ENCODE measurements at places on chromosomes 3 and 15.

DNA sequence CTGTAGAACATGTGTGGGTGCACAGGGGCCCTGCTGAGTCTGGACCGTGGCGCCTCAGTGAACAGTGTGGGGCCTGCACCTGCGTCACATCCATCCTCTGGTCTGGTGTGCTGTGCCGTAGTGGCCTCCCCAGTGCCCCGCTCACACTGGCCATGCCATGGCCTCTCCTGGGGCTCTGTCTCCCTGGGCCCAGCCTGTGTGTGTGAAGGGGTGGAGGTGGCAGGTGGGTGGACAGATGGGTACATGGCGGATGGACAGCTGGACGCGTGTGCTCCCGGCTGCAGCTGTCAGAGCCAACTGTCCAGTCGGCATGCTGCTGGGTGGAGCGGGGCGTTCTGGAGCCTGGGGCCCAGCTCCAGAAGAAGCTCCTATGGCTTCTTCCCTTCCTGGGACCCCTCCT lies 17.8 kb downstream of the PLXNA1 start:
- no peak for DNase-seq

DNA sequence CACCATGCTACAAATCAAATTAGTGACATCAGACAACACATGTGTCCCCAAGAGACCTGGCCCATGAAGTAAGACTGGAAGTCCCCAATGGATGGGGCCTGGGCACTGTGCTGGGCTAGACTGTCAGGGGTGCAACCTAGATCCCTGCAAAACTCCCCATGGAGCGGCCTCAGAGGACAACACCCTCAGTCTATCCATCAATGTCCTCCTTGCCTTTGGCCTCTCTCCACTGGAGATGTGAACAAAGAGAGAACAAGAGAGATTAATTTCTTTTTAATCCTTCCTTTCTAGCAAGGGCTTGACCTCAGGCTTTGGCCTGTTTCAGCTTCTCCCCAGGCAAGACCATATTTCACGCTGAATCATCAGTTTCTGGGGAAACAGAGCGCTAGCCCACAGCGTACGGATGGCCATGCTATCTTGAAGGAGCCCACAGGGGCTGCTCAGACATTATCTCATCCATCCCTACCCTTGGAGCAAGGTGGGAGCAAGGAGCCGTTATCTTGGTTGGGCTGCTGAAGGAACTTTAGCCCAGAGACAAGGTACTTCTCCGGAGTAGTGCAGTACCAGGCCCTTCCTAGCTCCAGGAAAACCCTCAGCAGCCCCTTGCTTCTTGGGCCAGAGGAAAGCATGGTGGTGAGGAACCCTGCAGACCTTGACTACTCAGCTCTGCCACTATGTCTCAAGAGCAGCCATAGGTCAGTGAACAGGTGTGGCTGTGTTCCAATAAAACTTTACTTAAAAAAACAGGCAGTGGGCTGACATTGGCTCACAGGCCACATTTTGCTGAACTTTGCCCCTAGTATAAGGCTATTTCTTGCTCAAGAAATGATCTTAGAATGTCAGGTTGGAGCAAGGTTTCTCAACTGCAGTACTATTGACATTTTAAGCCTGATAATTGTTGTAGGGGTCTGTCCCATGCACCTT lies 72.7 kb upstream of the WNT5A start:
- DNase-seq = no peak

- DNase-seq = no peak
Measured at GRCh38 chr15:41847981-41848380, 9.3 kb downstream of the PLA2G4B start.

DNA sequence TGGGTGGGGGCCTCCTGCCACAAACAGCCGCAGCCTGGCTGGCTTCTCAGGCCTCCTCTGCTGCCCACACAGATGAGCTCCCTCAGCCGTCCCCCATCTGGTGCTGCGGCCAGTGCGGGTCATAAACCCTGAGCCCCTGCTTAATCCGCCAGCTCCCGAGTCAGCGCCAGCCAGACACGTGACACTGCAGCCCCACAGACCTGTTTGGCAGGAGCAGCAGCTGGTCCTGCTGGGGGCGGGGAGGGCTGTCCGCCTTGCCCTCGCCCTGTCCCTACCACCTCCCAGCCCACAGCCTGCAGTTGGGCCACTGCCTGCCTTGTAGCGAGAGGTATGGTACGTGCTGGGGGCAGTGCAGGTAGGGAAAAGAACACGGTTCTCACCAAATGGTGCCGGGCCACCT lies 86.2 kb downstream of the IQSEC1 start:
- DNase-seq = no peak

GRCh38 chr3:120081719-120082118 lies 12.5 kb downstream of the GSK3B start:
- DNase-seq = no peak

- no peak for DNase-seq
Measured at GRCh38 chr3:172279191-172279640, 169.0 kb downstream of the GHSR start.

DNA sequence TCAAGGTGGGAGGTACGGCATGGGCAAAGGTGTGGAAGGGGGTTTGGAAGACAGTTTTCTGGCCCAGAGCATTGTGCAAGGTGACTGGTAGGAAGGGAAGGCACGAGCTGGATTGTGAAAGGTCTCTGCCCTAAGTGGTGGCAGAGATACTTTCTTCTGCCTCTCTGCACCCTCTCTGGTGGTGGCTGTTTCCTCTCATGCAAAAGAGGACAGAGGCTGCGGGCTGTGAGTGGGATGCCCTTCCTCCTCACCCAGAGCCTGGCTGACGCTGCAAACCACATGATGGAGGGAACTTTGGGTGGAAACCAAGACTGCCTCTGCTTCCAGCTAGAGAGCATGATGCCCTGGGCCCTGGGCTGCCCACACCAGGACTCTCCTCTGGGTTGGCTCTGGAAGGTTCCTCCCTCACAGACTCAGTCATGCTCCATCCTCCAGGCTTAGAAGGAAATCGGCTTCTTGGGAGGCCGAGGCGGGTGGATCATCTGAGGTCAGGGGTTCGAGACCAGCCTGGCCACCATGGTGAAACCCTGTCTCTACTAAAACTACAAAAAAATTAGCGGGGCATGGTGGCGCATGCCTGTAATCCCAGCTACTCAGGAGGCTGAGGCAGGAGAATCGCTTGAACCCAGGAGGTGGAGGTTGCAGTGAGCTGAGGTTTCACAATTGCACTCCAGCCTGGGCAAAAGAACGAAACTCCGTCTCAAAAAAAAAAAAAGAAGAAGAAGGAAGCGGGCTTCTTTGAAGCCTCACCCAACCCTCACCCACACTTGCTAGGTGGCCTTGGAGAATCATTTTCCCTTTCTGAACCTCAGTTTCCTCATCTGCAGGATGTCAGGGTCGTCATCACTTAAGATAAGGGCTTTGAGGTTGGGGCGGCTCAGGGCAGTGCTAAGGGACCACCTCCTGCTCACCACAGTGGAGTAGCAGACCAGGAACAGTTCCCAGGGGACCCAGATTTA lies 8.3 kb downstream of the PSTPIP1 start:
- peak; percentile 54 for DNase-seq

- DNase-seq = no peak
Measured at GRCh38 chr3:55075846-55076245, 148.0 kb upstream of the LRTM1 start.

DNA sequence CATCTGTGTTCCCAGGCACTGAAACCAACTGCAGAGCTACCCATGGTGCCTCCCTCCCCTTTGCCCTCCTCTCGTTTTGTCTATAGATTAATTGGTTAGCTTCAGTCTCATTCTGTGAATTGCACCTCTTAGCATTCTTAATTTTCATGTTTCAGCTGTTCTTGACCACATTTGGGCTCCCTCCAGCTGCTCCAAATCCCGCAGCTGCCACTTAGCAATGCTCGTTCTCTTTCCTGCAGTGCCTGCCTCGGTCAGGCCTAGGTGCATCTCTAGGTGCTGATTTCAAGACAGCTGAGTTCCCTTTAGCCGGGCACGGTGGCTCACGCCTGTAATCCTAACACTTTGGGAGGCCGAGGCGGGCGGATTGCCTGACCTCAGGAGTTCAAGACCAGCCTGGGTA lies 47.0 kb upstream of the SMAD3 start:
- DNase-seq = no peak

GRCh38 chr3:107690522-107691138 lies 167.9 kb downstream of the BBX start:
- peak; percentile 7 for DNase-seq

DNA sequence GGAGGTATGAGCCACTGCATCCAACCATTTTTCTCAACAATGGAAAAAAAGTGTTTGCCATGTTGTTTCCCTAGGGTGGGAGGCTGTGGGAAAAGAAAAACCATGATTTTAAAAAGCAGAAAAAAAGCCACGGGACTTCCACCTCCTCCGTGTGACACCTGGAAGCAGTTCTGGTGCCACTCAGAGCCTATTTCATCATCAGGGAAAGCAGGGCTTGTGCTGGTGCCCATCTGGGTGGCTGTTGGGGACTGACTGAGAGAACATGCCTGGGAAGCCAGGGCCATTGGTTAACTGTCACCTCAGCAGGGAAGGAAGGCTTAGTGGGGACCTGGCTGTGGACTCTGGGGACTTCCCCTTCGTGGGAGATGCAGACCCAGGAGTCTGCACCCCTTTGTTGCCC lies 7.3 kb downstream of the RNU5B-1 start:
- no peak for DNase-seq

DNA sequence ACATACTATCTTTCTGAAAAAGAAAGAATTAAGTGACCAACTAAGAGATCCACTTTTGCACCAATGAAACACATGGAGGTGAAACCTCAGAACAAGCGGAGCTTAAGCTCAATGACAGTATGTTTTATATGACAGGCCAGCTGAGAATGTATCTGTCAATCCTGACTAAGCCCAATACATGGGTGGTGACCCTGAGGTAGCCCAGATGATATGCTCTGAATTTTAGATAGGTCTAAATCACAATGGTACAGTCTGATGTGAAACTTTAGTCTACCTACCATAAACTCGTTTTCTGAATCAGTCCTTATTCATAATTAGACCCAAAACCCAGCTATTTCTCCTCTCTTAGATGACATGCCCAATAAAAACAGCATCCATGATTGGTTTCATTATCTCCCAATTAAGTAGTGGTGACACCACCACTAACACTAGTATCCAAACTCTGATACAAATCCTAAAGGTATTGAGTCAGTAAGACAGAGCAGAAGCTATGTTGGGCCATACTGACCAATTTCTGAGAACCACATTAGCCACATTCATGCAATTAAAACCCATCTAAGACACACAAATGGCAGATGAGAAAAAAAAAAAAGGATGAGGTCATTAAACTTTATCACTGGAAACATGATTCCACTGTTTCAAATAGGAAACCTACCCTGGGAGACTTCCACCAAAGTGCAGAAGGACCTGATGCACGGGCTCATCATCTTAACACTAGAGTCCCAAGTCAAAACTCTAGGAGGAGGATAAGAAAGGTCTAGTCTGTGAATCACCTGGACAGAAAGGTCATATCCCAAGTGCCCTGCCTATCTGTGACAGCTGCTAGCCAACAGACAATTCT lies 20.6 kb downstream of the CMTM6 start:
- no peak for DNase-seq

DNA sequence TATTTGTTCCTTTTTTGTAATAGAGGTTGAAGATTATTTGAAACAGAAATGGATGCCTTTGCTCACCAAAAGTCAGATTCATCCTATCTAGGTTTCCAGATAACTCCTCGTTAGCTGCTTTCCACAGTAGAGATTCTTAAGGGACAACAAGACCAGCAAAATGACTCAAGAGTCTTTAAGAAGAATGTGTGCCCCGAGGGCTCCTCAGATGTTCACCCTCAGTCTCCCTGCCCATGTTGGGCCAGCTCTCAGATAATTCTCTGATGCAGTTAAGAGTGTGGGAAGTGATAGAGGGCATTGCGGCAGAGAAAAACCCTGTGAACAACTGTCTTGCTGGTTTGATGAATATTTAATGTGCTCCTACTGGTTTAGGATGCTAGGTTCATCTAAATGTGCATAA lies 251.1 kb downstream of the PTPRG start:
- no peak for DNase-seq

- no peak for DNase-seq
Measured at GRCh38 chr3:126917232-126917804, 65.6 kb upstream of the PLXNA1 start.

GRCh38 chr3:87167628-87168456 lies 59.3 kb upstream of the CHMP2B start:
- DNase-seq = no peak

- DNase-seq = no peak
Measured at GRCh38 chr3:124035463-124036121, 43.7 kb upstream of the ROPN1 start.

DNA sequence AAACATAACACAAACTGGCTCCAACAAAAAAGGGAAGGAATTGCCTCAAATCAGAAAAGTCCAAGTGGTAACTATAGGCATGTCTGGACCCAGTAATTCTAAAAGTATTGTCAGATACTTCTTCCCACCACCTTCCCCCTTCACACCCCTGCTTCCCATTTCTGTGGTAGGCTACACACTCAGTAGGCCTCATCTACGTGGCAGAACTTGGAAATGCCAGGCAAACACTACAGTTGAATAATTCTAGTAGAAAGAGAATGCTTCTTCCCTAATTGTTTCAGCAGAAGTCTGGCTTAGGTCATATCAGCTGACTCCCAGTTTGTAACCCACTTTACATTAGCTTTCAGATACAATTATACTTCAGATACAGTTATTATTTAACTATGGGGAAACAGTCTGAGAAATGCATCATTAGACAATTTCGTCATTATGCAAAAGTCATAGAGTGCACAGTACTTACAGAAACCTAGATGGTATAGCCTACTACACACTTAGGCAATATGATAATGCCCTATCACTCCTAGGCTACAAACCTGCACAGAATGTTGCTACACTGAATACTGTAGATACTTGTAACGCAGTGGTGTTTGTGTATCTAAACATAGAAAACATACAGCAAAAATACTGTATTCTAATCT lies 6.4 kb downstream of the SETMAR start:
- no peak for DNase-seq

DNA sequence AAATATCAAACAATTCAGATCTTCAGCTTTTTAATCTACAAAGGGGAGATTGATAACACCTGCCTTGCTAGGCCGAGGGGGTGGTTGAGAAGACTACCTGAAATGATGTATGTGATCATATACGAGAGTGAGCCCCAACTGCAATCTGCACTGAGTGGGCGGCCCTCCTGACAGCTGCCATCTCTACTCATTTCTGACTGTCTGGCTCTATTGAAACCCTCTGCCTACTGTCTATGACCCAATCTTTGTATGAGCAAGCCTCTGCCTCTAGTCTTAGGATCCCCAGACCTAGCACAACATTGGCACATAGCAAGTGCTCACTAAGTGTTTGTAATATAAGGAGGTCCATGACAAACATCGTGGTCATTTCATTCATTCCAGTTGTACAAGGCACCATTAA lies 144.4 kb upstream of the NR2F2 start:
- no peak for DNase-seq

- DNase-seq = no peak
Measured at GRCh38 chr15:39888243-39888642, 31.8 kb downstream of the GPR176 start.

GRCh38 chr3:73148206-73148605 lies 86.7 kb downstream of the EBLN2 start:
- DNase-seq = no peak

- DNase-seq = no peak
Measured at GRCh38 chr3:195221015-195221853, 49.7 kb downstream of the XXYLT1 start.

GRCh38 chr3:176906046-176906905 lies 291.0 kb downstream of the TBL1XR1 start:
- DNase-seq = no peak

- DNase-seq = no peak
Measured at GRCh38 chr15:98304371-98304770, 343.9 kb downstream of the ARRDC4 start.

All from effector CD4-positive, alpha-beta T cell (primary cell).